ENCODE measurements at places on chromosomes 6 and 20.

DNA sequence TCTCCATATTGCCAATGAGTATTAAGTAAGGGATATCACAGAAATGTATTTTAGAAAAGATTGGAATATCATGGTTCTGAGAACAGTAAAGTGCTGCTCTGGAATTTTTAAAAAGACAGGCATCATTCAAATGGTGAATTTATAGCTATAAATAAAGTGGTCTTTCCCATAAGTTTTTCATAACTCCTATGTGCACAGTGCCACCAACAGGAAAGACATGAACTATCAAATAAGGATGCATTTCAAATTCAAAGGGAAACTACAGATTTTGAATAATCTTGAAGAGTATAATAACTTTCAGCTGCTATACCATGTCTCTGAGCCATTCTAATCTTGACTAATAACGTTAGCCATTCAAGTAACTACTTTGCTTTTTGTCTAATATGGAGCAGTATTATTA is 456.8 kb upstream of the GJE1 start:
- no peak for DNase-seq

DNA sequence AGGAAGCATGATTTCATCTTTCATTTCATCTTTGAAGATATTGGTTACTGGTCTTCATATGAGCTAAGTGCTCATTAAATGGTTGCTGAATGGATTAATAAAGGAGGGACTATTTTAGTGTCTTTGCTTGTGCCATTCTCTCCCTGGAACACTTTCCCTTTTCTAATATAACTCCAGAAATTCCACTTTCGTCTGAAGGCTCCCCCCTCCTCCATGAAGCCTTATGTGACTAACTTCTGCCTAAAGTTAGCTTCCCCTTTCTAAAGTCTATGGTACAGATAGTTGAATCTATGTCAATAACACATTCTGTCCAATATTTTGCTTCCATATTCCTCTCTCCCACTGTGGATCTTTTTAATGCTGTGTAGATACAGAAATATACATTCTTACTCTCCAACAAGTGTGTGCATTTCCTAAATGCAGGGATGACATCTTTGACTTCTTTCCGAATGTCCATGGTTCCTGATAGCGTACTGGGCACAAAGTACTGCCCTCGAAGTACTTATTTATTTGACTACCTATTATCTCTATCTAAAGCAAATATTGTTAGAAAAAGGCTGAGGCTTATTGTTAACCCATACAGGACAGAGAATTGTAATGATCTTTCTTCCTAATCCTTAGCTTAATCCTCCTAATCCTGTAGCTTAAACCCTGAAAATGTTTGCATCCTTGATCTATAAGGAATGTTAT is 84.7 kb upstream of the ELOVL5 start:
- no peak for DNase-seq

DNA sequence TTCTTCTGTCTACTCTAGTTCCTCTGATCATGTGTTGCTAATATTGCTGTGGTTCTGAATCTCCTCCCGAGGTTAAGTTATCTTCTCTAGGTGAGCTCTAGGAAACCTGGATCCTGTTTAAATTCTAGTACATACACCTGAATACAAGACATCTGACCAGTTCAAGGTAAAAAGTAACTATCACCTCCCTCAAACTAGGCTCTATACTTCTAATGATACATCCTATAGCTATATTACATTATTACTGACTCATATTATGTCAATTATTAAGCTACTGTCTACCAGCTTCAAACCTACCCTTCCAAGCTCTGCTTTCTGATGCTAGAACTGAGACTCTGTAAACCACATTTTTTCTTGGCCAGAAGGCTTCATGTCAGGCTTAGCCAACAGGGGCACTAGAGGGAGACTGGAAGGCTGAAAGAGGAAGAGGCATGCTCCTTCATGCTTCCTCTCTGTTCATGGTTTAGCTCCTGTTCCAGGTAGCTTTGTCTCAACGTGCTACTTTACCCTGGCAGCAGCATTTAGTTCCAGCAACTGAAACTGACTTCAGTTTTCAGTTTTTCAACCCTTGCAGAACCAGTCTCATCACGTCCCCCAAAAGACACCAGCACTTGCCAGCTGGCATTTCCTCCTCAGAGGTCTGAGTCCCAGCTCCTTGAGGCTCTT is 148.4 kb upstream of the TOP1 start:
- DNase-seq: no peak

- DNase-seq: no peak
These were observed 7.2 kb downstream of the MYLIP start for GRCh38 chr6:16136091-16136490.

- DNase-seq: no peak
These were observed 34.3 kb downstream of the COL12A1 start for GRCh38 chr6:75171567-75171966.

- no peak for DNase-seq
These were observed 178.7 kb downstream of the DTNBP1 start for GRCh38 chr6:15484140-15484539.

GRCh38 chr20:58452667-58453255 is 62.4 kb downstream of the APCDD1L start:
- no peak for DNase-seq

DNA sequence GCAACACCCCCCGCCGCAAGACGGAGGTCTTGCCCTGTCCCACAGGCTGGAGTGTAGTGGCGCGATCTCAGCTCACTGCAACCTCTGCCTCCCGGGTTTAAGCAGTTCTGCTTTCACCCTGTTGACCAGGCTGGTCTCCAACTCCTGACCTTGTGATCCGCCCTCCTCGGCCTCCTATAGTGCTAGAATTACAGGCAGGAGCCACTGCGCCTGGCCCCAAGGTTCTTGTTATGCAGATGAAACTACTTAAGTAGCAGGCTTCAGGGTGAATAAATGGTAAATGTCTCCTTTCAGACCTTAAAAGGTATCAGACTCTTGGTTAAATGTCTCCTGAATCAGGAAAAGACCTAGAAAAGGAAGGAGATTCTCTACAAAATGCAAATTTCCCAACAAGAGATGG is 95.4 kb upstream of the TMEM181 start:
- DNase-seq: no peak

DNA sequence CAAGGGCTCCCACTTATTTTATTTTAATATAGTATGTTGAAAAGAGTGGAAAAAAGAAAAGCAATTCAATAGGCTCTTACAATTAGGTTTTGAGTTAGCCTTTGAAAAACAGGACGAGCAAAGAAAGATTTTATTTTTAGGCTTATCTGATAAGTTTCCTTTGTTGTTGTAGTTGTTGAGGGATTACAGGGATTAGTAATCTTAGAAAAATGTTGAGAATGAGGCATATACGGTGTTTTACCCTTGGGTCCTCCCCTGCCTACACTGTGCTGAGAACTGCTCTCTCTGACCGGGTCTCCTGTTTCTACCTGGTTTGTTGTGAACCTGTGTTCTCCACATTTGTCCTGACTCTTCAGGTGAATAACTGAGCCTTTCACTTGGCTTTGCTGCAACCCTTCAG is 16.7 kb downstream of the TRAPPC3L start:
- no peak for DNase-seq

GRCh38 chr20:46638134-46638897 is 12.9 kb downstream of the SLC13A3 start:
- DNase-seq: no peak

- no peak for DNase-seq
These were observed 427.3 kb upstream of the CITED2 start for GRCh38 chr6:139801571-139802321.

- no peak for DNase-seq
These were observed 98.9 kb downstream of the TBC1D32 start for GRCh38 chr6:121235386-121235785.

DNA sequence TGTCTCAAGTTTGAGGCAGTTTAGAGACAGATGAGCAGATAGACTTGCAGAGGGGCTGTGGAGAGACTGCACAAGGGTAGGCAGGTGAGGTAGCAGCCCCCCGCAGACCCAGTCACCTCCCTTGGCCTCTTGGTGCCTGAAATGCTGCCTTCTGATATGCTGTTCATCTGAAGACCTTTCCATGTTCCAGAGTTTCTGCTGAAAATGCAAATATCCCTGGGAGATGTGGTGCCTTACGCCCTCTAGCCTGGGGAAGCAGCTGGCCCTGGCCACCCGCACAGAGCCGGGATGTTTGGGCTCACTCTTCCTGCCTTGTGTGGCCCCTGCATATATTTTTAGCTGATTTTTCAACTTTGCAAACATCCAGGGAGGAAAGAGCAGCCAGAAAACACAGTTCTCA is 51.4 kb downstream of the TMEM242 start:
- no peak for DNase-seq

- no peak for DNase-seq
These were observed 56.3 kb downstream of the TSHZ2 start for GRCh38 chr20:53028337-53029007.

DNA sequence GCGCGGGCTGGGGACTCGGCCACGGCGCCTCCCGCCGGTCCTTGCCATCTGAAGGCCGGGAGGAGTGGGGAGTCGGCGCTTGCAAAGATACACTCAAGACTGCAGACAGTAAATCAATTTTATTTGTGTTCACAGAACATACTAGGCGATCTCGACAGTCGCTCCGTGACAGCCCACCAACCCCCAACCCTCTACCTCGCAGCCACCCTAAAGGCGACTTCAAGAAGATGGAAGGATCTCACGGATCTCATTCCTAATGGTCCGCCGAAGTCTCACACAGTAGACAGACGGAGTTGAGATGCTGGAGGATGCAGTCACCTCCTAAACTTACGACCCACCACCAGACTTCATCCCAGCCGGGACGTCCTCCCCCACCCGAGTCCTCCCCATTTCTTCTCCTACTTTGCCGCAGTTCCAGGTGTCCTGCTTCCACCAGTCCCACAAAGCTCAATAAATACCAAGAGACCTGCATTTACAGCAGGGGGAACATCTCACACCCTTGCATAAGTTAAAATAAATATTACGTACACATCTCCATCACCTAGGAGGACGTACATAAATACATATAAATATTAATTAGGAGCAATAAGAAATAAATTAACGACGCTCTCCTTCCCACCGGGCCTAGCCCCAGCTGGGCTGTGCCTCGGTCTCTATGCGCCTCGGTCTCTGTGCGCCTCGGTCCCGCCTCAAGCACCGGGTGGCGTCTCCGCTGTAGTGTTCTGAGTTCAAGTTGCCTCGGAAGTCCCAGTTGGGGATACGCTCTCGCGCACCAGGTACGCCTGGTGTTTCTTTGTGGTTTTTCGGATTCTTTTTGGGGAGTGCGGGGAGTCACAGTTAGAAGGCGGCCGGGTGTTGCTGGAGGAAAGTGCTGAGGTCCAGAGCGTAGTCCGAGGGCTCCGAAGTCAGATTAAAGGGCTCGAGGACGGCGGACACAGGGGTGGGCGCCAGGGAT is 889 bp upstream of the FLOT1 start:
- DNase-seq: no peak

GRCh38 chr6:157322792-157323254 is 496 bp downstream of the TMEM242 start:
- DNase-seq: no peak

GRCh38 chr6:148790817-148791216 is 44.0 kb downstream of the UST start:
- DNase-seq: no peak

Data from stimulated activated CD8-positive, alpha-beta memory T cell treated with anti-CD3 and anti-CD28 coated beads, Interleukin-15, amount 100 ng/mL, for 24 hours (primary cell).